GM19239 (cell line): ENCODE measurements at places on chromosomes 12 and 14.

- peak; percentile 24 for DNase-seq
These were observed 1030.4 kb downstream of the TMEM121 start for GRCh38 chr14:106556665-106557289.

- no peak for DNase-seq
These were observed 84.1 kb upstream of the TRAF3 start for GRCh38 chr14:102693006-102693755.

- DNase-seq = no peak
These were observed 107.0 kb upstream of the PRICKLE1 start for GRCh38 chr12:42696406-42697149.

DNA sequence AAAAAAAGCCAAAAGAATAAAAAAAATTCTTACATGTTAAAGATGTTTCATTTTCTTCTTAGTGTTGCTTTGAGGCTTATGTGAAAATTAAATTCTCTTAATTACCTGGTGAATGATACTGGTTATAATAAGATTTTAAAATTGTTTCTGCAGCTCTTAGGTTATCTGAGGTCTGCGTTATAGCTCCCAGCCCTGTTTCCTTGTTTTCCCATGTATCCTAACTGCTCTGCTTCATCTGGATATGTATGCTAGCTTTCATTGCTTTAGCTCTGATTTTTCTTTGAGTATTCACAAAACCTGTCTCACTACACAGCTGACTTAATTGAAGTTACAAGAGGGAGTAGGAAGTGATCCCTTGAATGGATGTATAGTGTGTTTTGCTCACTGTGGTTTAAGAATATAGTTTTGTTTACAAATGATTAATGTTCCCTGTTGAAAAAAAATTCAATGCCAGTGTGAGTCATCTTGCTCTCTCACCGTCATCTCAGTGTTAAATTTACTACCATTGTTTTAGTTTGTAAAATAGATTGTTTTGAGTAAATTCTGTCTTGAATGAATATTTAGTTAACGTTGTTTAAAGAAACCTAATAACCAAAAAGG lies 26.8 kb downstream of the CPSF6 start:
- no peak for DNase-seq

DNA sequence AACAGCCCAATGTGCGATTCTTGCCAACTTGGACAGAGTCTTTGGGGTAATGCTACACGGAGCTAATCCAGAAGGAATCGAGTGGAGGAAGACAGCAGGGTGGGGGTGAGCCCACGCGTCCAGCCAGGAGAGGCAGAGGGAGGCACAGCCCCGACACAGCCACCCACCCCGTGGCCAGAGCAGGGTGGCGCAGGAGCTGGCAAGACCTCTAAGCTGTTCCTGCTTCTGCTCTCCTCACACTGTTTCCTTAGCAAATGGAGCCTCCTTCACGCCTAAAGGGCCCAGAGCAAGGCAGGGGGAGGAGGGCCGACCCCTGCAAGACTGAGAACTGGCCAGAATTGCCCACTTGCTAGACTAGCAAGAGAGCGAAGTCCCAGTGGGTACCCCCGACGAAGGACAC lies 91.5 kb downstream of the FBXL14 start:
- no peak for DNase-seq

GRCh38 chr12:19981944-19982343 lies 386.4 kb upstream of the PDE3A start:
- DNase-seq = no peak

DNA sequence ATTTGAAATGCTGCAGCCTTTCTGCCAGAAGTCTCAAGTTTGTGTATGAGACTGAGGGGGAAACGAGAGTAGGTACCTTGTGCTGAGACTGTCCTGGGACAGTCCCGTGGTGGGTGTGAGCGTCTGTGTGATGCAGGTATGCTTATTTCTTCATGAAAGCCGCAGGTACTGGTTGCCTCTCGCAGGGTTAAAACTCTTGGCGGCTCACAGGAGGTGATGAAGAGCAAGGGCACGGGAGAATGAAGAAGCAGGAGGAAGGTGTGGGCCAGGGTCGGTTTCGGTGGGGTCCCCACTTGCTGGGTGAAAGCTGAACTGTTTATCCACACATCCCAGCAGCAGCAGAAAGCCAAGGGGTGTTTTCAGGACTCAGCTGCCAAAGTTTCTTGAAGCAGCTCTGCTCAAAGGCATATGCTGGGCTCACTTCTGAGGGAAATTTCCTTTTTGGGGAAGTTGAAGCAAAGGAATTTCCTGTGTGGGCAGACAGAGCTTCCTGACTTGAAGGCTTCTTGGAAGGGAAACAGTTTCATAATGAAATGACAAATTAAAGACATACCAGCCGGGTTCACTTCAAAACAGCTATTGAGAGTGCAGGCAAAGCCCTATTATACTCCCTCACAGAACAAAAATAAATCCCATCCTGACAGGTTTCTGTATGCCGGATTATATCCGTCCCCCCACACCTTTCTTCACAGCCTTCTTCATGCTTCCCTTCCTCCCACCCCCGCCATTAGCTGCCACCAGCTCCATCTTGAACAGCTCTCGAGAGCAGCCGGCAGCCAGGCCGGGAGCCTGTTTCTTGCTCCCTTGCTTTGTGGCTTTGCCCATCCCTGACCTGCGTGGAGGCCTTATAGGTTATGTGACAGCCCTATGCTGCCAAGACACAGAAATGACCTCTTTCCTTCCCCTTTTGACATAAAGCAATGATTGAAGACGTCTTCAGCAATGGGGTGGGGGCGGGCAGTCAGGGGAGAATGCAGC lies 116.6 kb downstream of the ETV6 start:
- DNase-seq = no peak

DNA sequence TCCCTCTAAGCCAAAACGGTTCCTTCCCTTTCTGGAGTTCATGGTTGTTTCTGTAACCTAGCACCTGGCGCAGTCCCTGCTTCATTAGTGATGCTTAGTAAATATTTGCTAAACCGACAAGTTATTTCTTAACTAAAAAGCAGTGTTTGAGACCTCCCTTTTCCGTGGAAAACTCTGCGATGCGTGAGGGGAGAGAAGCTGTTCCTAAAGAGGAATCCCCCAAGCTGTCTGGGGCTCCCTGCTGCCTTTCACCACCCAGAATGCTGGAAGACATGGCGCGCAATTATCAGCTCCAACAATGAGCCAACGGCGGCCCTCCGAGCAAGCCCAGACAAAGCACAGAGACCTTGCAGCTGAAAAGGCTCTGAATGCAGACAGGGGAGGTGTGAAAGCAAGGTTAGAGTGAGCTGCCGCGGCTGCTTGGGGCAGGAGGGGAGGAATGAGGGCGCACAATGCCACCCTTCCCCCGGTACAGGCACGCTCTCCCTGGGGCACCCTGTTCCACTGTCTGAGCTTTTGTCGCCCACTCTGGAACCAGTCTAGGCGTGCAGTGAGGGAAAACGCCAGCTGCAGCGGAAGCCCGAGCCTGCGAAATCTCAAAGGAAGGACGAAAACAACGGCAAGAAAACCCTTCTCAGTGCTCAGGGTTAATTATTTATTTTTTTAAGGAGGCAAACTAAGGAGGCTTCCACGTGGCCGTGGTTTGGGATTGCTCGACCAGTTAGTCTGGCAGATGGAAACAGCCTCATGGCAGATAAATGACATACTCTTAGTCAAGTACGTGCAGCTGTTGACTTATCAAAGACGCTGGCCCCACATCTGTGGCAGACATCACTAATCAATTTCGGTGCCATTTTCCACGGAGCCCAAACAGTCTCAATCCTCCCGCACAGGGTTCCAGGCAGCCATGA lies 66.3 kb downstream of the RBM19 start:
- DNase-seq = no peak

DNA sequence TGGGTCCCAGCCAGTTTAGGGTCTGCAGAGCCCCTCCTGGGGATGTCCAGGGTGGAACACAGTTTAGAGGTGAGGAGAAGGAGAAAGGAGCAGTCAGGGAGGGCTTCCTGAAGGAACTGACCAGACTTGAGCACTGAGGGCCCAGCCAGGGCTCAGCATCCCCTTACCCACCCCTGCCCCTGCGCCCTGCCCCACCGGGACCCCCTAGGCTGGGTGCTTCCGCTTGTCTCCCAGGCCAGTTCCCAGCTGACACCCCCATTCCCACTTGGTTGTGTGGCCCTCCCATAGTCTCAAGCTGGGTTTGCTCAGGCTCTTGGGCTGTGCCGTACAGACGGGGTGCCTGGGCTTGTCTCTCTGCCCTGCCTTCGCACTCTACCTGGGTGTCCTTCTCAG lies 26.3 kb upstream of the KIF26A start:
- no peak for DNase-seq

- no peak for DNase-seq
These were observed 58.8 kb downstream of the PPP2R5C start for GRCh38 chr14:101820283-101820798.

DNA sequence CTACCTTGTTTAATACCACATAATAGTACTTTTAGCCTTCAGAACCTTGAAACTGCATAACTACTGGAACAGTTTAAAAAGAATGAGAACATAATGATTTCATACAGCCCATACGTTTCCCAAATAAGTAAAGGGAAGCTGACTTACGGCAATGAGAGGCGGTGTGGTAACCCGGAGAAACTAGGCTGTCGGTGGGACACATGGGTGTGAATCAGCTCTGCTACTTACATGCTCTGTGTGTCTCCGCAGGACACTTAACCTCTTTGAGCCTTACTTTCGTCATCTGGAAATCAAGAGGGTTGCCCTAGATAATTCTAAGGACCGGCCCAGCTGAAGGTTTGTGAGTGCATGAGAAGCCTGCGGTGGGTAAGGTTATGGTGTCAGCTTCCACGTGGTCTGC lies 49.3 kb upstream of the PLEKHG3 start:
- DNase-seq = no peak

- DNase-seq = no peak
These were observed 34.0 kb downstream of the PYM1 start for GRCh38 chr12:55893723-55894122.

- DNase-seq = no peak
These were observed 141.6 kb upstream of the PELI2 start for GRCh38 chr14:55976655-55977054.

DNA sequence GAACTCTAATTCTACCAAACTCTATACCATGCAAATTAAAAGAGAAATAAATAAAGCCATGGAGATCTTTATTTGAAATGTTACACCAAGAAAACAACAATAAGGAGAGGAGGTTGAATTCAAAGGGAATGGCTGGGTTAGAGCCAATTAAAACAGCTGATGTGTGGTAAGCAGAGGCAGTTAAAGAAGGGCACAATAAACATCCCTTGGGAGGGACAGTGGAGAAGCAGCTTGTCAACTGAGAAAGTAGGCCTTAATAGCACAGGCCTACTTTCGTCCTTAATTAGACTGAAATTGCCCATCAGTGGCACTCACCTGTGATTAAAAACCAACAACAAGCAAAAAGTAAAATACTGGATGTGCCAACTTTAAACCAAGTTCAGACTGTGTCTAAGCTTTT lies 16.3 kb upstream of the NAV3 start:
- DNase-seq = no peak

GRCh38 chr14:69443296-69443805 lies 41.2 kb upstream of the PLEKHD1 start:
- no peak for DNase-seq

GRCh38 chr14:71430678-71431376 lies 501.4 kb upstream of the RGS6 start:
- peak; percentile 13 for DNase-seq

DNA sequence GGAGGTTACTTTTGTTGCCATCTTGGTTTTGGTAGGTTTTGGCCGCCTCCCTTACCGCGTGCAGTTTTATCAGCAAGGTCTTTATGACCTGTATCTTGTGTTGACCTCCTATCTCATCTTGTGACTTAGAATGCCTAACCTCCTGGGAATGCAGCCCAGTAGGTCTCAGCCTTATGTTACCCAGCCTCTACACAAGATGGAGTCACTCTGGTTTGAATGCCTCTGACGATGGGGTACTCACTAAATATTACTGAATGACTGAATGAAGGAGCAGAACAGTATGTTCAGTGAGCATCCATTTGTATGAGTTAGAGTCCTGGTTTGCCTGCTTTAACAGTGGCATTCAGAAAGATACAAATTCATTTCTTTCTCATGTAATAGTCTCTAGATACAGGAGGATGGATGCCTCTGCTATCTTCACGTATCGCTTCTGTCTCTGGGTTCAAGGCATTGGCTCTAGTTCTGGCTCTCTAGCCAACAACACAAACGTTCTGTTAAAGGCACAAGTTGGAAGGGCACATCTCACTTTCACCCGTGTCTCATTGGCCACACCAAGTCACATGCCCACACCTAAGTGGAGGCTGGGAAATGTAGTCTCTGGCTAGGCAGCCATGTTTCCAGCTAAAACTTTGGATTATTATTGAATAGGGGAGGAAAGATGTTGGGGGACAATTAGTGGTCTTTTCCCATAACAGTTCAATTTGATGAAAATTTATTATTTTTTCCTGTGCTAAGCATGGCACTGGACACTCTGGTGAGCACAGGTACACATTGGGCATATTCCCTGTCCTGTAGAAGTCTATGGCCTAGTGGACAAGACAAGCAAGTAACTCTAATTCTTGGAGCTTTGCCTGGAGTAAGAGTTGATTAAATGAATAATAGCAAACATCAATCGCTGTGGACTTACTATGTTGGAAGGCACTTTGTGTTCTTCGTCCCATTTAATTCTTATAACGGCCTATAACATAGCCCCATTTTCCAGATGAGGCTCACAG lies 75.2 kb upstream of the RPH3A start:
- peak; percentile 12 for DNase-seq

DNA sequence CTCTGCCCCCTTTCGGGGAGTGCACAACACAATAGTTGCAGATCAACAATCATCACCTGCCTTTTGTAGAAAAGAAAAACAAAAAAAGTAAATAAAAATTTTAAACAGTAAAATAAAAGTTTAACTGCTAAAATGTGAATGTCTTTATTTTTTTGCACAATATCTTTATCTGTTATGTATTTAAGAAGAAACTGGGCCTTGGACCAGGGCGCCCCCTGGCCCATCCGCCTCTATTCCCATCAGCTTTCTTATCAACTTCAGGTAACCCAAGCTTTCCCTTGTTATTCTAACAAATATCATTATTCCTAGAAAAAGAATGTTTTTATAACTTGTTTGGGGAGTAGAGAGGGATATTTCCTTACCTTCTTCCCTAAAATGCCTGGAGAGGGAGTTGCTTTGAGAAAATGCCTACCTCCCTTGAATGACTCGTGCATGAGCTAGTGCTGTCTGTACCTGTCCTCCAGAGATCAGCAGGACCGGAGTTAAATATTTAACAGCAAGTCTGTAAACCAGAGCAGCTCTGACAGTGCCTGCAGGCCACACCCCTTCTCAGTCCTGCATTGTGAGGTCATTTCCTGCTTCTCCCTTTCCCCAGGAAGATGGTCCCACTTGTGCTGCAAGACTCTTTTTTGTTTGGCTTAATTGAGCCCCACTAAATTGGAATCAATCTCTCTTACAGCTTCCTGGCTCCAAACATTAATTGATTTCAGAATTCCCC lies 192.8 kb upstream of the RGS6 start:
- DNase-seq = no peak

DNA sequence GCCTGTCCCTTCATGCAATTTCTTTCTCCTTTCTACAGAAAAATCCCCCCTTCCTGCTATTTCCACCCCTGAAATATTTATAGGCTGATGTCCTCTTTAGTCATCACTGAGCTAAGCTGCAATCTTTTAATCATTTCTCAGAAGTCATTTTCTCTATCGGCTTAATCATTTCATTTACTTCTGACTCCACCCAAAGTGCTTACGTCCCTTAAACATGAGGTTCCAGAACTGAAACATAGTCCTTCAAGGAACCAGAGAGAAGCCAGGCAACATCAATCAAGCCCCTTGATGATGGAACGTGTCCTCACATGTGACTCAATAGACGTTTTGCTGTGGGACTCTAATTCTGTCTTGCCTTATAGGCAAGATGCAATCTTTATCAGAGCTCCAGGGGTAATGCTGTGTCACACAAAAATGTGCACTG lies 148.7 kb upstream of the KRR1 start:
- DNase-seq = no peak
